ENCODE measurements at places on chromosomes 5 and 9.

DNA sequence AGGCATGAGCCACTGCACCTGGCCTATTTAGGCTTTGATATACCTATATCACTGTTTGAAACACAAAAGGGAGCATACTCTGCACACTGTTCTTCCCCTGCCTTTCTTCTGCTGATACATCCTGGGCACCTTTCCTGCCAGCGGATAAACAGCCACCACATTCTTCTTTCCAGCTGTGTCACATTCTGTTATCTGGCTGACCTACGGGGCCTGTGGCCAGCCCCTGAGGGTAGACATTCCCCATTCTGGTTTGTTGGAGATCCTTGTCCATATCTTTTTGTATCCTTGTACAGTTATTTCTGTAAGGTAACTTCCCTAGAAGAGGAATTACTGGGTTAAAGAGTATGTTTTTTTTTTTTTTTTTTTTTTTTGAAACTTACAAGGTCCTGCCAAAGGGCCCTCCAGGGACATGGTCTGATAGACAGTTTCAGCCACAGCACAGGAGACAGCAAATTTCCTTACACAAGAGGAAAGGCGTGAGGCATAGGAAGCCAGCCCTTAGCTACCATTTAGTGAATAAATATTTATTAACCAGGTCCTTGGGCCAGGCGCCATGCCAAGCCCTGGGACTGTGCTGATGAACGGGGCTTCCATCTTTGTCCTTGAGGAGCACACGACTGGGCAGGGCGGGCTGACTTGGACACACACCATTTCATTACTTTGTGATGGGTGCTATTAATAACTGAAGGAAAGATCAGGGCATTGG lies 57.8 kb downstream of the ERGIC1 start:
- DNase-seq = no peak

GRCh38 chr9:120526534-120526933 lies 53.4 kb downstream of the CDK5RAP2 start:
- no peak for DNase-seq

- DNase-seq = no peak
Measured at GRCh38 chr9:129058965-129059795, 21.7 kb upstream of the DOLPP1 start.

- no peak for DNase-seq
Measured at GRCh38 chr5:1500411-1501091, 23.2 kb downstream of the LPCAT1 start.

GRCh38 chr9:87880683-87881082 lies 2.0 kb upstream of the SPATA31E1 start:
- DNase-seq = no peak

DNA sequence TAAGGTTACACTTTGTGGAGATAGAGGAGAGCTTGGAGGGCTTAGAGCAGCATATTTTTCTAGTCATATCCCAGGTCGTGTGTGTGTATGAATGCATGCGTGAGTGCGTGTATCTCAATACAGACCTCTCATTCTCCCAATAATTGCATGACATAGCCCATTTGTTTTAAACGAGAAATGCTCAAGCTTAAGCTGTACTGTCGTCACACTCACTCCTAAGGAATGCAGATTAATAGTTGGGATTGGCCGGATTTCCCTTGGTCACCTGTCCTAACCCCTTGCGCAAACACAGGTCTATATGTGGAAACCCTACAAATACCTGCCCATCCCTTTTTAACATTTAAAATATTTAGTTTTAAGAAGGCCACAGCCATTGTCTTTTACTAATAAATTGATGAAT lies 165.8 kb downstream of the SEMA5A start:
- no peak for DNase-seq

- no peak for DNase-seq
Measured at GRCh38 chr9:18754537-18754936, 278.5 kb downstream of the SAXO1 start.

DNA sequence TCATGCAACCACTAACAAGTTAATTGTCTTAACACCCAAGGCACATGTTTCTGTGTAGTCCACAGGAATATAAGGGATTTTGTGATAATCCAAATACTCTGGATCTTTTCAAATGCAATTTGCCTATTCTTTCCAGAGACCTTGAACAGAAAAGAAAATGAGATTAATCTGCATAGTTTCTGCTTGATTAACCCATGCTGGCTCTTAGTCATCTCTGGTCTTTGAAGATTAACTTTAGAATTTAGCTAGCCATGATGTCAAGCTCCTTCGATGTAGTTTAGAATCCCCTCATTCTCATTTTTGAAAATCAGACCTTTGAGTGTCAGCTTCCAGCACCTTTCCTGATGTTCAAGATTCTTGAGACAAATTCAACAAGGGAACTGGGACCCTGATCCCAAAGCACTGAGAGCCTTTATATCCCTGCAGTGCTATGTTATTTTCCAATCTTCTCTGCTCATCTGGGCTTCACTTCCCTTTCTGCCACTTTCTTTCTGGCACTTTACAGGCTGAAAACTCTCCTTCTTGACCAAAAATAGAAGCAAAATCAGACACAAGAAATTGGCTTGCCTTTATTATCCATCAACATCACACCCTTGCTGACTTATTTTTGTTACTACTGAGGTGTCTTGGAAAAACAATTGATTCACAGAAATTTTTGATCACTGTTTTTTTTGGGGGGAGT lies 155.5 kb downstream of the PALM2AKAP2 start:
- no peak for DNase-seq

GRCh38 chr5:1390861-1391600 lies 46.1 kb upstream of the CLPTM1L start:
- DNase-seq = no peak

Data from stromal cell of bone marrow (primary cell).